Activated CD4-positive, alpha-beta T cell treated with anti-CD3 and anti-CD28 coated beads for 24 hours (primary cell): ENCODE measurements at places on chromosomes 12 and 14.

DNA sequence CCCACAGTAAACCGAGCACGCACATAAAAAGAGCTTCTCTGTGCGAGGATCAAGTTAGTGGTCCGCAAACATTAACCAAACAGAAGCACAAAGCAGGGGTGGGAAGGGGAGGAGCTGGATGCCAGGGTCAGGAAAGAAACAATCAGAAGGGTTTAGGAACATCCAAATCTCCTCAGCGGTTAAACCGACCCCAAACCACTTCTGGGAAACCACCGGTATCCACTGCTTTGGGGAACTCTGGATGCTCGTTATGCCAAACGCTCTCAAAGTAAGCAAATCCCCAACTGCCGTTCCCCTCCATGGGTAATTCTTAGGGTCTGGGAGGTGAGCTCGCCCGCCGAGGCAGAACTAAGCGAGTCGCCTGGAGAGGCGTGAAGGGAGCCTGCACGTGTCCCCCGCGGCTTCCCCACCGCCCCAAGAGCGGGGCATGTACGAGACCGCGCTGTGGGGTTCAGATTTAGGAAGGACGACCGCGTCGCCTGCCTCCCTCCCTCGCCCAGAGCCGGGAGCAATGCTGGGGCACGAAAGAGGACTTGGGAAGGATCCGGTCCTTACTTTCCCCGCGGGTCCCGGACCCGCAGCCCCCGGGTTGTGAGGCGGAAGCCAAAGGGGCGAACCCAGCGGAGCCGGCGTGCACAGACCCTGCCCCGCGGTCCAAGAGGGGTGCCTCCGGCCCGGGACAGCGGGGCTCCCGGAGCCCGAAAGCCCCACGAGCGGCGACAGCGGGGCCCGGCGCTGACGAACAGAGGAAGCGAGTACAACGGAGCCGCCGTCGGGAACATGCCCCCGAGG is 711 bp downstream of the SBNO1 start:
- DNase-seq, result no peak

DNA sequence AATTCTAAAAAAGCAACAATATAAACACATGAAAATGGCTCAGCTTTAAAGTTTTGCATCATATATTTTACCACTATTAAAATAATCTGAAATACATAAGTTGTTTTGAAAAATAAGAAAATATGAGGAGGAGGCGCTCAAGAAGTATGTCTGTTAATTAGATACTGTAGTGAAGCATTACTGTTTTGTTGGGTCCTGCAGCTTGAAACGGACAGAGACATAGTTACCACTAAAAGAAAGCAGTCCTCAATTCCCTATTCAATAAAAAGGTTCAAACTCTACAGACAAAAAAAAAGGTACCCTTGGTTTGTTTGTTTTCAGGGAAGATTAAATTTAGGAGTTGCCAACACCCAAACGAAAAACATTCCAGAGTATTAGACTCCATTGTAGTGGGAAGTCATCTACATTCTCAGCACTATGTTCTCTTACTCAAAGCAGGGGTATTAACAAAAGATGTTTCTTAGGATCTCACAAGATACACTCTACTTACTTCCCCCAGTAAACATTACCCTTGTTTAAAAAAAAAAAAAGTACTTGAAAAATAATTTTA is 3.0 kb downstream of the PAWR start:
- DNase-seq, result no peak

DNA sequence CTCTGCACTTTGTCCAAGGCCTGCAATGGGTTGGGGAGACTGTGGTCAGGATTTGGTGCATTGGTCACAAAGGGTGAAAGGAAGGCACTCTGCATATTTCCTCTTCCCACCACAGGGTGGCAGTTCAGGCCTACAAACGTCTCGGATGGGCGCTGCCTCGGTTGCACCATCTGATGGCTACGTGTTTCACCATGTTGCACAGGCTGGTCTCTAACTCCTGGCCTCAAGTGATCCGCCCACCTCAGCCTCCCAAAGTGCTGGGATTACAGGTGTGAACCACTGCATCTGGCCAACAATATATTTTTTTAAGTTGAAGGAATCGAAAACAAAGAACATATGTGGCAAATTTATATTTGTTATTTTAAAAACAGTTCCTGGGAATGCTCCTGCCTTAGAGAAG is 35.1 kb downstream of the TMBIM6 start:
- peak; percentile 39 for DNase-seq

DNA sequence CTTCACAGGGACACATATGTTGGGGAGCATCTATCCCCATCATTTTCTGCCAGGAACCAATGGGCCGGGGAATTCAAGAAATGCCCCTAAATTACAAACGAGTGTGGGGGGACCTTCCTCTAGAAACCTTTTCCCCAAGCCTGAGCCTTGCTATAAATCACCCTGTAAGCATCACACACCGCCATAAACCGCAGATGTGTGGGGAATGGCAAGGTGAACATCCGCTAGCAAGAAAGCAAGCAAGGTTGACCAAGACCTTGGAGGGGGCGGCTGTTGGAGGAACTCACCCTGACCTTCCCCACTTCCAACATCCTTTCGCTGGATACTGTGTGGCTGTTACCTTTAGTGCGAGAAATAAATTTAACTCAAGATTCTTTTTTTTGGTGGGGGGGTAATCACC is 693.3 kb upstream of the TBX3 start:
- DNase-seq, result no peak

- no peak for DNase-seq
These were observed 119.4 kb downstream of the KTN1 start for GRCh38 chr14:55699131-55700057.

GRCh38 chr14:101033446-101034165 is 130.1 kb upstream of the RTL1 start:
- no peak for DNase-seq

- DNase-seq, result no peak
These were observed 409.9 kb upstream of the PDE3A start for GRCh38 chr12:19958389-19958788.

GRCh38 chr14:102063109-102063807 is 23.6 kb downstream of the HSP90AA1 start:
- DNase-seq, result peak; percentile 57

DNA sequence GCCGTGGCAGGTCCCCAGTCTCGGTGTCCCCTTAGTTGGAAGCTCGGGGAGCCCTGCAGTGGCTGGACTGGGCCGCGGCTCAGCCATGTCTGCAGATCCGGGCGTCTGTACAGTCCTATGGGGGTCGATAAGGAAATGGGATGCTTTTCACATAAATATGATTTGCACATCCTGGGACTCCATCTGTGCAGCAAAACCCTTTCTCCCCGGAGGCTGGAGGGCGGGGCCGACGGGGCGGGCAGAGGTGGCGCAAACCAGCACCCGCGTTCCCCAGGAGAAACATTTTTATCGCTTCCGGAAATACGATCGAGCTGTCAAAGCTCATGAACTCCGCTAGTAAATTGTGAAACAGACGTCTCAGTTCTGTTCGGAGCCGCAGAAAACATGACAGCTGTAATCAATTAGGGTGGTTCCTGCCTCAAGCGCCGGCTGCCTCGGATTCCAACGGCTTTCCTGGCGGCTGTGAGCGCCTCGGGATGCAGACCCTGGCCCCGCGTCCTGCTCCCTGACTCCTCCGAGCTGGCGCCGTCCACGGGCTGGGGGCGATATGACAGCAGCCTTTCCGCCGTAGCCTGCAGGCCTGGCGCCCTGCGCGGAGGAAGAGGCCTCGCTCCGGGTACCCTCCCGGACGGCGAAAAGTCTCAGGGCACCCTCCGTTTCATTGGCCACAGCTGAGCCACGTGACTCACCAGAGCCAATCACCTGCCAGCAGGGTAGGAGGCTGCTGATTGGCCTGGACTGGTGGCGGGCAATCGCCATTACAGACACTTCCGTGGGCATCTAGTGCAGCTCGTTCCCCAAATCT is 23.0 kb downstream of the DIO3 start:
- no peak for DNase-seq

- DNase-seq, result no peak
These were observed 191.7 kb upstream of the GSC start for GRCh38 chr14:94961386-94962165.

DNA sequence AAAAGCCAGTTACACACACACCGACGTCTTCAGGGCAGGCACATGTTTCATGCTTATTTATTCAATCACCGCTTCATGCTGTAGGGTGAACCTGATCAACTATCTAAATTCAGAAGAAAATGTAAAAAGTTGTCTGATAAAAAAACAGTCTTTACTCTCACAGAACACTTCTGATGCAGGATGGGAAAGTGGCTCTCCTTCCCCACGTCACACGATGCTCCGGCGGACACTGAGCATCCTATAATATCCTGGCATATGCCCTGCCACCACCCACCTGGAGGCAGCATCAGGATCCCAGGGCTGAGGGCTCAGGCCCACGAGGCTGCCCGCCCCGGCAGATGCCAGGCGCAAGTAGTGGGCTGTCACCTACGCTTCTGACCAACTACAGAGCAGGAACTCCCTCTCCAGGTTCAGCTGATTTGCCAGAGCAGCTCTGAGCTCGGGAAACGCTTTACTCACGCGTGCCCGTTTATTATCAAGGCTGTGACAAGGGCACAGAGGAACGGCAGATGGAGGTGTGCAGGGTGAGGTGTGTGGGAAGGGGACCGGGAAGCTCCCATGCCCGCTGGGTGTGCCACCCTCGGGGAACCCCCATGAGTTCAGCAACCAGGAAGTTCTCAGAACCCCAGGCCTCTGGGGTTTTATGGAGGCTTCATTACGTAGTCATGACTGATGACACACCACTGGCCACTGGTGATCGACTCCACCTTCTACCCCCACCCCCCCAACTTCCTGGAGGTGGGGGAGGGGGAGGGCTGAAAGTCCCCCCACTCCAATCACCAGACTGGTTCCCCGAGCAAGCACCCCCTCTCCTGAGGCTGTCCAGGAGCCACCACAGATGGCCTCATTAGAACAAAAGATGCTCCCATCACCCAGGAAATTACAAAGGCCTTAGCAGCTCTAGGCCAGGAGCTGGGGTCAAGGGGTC is 32.1 kb downstream of the SLC15A4 start:
- DNase-seq, result no peak

DNA sequence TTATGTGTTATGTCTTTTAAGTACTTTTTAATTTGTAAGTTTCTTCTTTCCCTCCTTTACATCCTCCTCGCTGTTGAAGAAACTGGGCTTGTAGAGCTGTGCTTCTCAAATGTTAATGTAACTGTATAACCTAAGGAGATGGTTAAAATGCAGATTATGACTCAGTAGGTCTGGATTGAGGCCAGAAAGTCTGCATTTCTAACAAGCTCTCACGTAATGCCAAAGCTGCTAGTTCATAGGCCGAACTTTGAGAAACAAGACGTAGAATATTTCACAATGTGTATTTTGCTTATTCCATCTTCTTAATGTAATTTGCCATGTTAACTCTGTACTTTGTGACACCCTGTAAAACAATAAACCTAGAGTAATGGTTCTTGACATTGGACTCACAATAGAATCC is 193.3 kb upstream of the SYT1 start:
- no peak for DNase-seq

DNA sequence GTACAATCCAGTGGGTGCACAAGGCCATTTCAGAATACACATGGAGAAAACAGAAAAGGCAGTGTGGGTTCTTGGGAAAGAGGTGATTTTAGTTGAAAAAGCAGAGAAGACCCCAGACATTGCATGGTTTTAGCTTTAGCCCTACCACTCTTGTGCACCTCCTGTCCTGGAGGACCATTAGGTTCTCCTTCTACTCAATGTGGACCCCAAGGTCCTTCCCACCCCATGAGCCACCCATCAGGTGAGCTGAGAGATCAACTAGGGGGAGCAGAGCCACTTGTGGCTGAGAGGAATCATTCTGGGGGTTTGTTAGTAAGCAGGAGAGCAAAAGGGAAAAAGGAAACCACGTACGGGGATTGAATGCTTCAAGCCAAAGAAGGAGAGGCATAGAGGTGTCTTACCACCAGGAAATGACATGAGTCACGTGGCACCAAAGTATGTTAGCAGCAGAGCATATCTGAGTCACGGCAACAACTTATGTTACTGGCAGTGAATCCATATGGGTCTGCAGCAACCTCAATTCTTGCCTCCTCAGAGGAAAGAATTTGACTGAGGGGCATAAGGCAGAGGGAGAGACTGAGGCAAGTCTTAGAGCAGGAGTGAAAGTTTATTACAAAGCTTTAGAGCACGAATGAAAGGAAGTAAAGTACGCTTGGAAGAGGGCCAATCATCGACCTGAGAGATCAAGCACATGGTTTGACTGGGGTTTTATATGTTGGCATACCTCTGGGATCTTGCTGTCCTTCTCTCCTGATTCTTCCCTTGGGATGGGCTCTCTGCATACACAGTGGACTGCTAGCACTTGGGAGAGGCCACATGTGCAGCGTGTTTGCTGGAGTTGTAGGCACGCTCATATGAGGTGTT is 73.9 kb downstream of the HSD17B6 start:
- peak; percentile 33 for DNase-seq

DNA sequence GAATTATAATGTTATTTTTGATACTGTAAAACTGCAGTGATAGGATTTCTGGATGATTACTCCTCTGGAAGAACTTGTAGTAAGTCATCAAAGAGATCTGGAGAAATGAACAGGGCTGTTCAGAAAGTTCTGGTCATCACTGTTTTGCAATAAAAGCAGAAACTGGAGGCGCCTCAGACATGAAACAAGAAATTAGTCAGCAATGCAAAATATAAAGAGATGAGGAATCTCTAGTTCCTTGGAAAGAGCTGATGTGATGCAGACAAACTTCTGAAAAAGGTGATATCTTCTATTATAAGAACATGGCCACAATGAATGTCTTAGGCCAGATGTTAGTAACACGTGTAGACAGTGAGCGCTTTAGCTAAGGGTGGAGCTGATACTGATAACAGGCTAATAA is 9.5 kb downstream of the ACIN1 start:
- no peak for DNase-seq

- no peak for DNase-seq
These were observed 52.5 kb downstream of the ATP23 start for GRCh38 chr12:57993834-57994233.

- no peak for DNase-seq
These were observed 80.4 kb downstream of the TTC8 start for GRCh38 chr14:88904864-88905263.

- no peak for DNase-seq
These were observed 557.0 kb downstream of the FLRT2 start for GRCh38 chr14:86086962-86087361.

- no peak for DNase-seq
These were observed 4.6 kb upstream of the CD4 start for GRCh38 chr12:6784761-6785160.

GRCh38 chr14:64786296-64787149 is 82.3 kb downstream of the PLEKHG3 start:
- DNase-seq, result no peak

- DNase-seq, result no peak
These were observed 55.7 kb downstream of the METTL25 start for GRCh38 chr12:82414044-82414443.

DNA sequence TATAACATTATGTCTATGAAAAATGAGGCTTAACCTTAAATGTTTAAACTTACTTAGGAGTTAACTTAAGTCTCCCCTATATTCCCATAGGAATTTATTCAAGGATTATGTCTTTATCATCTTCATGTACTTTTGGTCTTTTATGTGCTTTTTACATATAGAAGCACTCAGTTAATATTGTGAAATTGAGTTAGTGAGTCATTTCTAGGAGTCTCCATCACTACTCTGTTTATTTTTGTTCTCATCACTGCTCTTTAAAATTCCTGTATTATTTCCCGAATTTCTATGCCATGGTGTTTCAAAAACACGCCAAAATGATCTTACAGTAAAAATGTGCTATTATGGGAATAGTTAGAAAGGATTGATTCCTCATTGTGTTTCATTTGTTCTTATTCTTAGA is 31.6 kb downstream of the TBC1D15 start:
- no peak for DNase-seq

GRCh38 chr14:22052795-22053194 is 379.2 kb upstream of the OR4E1 start:
- DNase-seq, result no peak
